Testis (tissue), 5 donors: ENCODE measurements at places on chromosomes 16 and 17. TPM values are rescaled to one million over a fixed set of nuclear protein-coding genes. Genes with fewer than 3 reads are reported as not detected.

DNA sequence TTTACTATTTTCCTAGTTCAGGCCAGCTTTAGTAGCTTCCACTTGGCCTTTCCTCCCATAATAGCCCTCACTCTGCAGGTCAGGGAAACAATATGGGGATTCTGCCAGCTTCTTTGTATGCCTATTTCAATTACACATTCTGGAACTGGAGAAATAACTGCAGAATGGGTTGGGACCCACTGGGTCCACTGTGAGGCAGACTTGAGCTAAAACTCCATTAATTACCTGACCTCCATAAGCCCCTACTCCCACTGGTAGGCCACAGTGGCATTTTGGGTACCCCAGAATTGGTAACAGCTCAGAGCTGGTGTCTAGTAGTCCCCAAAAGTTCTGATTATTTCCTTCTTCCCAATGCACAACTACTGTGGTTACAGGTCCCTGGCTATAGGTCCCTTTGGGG lies 16.7 kb upstream of the TENT4B start:
- DNase-seq, result no peak
- no peaks in the 10 kb centered on the region for H3K27me3 ChIP-seq
- no peak overlapping the region for H3K27ac ChIP-seq
- H3K4me3 ChIP-seq, result no peak overlapping the region

- H3K27me3 ChIP-seq, result no peaks in the 10 kb centered on the region
- H3K4me3 ChIP-seq, result no peak overlapping the region
- no peaks in the 10 kb centered on the region for H3K36me3 ChIP-seq
- peaks cover 6% of the 10 kb centered on the region for H3K4me1 ChIP-seq
Observed at GRCh38 chr16:17327664-17328335, 143.0 kb downstream of the XYLT1 start.

DNA sequence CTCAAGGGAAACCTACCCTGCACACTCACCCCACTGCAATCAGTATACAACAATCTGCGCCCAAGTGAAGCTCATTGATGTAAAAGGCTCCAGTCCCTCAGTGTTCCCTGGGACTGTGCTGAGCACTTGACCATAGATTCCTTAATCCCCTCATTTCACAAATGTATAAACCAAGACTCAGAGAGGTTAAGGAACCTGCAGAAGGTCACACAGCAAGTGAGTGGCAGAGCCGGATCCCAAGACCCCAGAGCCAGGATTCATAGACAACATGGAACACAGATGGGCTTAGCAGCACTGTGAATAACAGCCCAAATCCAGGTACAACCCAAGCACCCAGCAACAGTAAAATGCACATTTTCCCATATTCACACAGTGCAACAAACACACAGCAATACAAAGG lies 225.7 kb downstream of the C16orf78 start:
- no peaks in the 10 kb centered on the region for H3K36me3 ChIP-seq
- no peak overlapping the region for H3K27ac ChIP-seq
- DNase-seq, result no peak
- H3K4me3 ChIP-seq, result no peak overlapping the region
- H3K27me3 ChIP-seq, result no peaks in the 10 kb centered on the region
- H3K4me1 ChIP-seq, result peaks cover 31% of the 10 kb centered on the region

- DNase-seq, result no peak
- no peaks in the 10 kb centered on the region for H3K36me3 ChIP-seq
- no peaks in the 10 kb centered on the region for H3K4me1 ChIP-seq
- H3K27ac ChIP-seq, result no peak overlapping the region
Observed at GRCh38 chr17:61686113-61686512, 95.1 kb upstream of the NACA2 start.

DNA sequence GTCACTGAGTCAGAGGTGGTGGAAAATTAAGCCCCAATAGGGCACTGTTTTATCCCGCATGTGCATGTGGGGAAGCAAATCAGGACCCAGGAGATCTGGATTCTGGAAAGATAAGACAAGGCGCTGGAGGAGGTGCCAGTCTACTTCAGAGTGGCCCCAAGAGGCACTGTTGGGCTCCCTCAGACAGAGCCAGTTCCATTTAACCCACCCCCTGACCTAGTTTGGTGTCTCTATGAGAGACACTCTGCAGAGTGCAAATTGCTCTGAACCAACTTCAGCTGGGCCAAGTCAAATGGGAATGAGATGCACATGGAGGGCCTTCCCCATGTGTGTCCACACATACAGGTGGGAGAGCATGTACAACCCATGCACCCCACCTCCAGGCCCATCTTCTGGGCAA lies 71.1 kb upstream of the MED9 start:
- no peaks in the 10 kb centered on the region for H3K36me3 ChIP-seq
- DNase-seq, result no peak
- no peaks in the 10 kb centered on the region for H3K27me3 ChIP-seq
- H3K4me3 ChIP-seq, result no peak overlapping the region

GRCh38 chr17:30378241-30378824 lies 394 bp upstream of the CPD start:
- H3K4me1 ChIP-seq, result peaks cover 12% of the 10 kb centered on the region
- no peaks in the 10 kb centered on the region for H3K27me3 ChIP-seq
- peak overlapping the region; percentile 90 for H3K4me3 ChIP-seq
- peak overlapping the region; percentile 73 for H3K27ac ChIP-seq
- DNase-seq, result peak; percentile 50
- no peaks in the 10 kb centered on the region for H3K36me3 ChIP-seq

DNA sequence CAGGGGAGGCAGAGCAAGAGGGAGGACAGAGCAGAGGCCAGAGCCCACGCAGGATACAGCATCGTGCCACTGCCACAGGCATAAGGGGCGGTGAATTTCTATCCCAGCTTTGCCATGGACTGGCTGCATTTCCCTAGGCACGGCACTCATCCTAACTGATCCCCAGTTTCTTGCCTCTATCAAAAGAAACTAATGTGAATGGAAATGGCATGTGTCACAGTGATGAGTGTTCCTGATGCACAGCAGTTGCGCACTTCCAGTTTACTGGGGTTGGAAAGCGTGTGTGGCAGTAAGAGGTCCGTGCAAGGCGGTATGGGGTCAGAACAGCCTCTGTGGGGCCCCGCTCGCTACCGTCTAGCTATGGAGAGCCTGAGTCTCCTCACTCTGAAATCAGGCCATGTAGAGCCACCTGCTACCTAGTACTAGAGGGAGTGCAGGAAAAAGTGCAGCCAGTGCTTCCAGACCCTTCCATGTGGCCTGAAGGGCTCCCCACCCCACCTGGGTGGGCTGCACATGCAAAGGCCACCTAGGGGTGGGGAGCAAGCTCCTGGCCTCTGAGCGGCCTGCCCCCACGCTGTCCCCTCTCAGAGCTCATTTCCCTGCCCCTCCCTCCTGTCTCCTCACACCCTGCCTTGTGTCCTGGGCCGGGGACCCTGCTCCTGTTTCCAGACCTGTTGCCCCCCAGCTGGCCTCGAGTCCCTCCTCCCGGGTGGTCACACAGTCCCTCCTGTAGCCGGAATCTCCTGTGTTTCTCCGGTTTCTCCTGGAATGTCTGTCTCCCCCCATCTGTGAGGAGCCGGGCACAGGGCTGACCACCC lies 5.0 kb upstream of the KCNJ18 start:
- no peaks in the 10 kb centered on the region for H3K36me3 ChIP-seq
- no peaks in the 10 kb centered on the region for H3K4me1 ChIP-seq
- H3K4me3 ChIP-seq, result no peak overlapping the region

GRCh38 chr16:80200079-80200478 lies 340.7 kb upstream of the DYNLRB2 start:
- H3K27ac ChIP-seq, result no peak overlapping the region
- no peak overlapping the region for H3K4me3 ChIP-seq
- H3K27me3 ChIP-seq, result no peaks in the 10 kb centered on the region
- no peaks in the 10 kb centered on the region for H3K36me3 ChIP-seq
- DNase-seq, result no peak
- no peaks in the 10 kb centered on the region for H3K4me1 ChIP-seq

DNA sequence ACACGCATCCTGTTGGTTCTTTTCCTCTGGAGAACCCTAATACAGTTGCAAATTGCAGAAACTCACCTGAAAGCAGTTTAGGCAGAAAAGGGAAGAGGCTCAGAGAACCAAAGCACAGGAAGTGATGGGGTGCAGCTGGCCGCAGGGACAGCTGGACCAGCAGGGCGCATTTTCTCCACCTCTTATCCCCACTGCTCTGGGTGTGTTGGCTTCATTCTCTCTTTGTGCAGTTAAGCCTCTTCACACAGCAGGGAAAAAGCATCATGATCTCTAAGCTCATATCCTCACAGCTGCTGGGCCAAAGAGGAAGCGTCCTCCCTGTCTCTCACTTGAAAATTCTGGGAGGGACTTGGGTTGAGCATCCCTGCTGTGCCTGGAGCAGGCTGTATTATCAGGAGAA lies 20.0 kb upstream of the LRRC75A start:
- H3K36me3 ChIP-seq, result no peaks in the 10 kb centered on the region
- no peak overlapping the region for H3K4me3 ChIP-seq
- H3K27me3 ChIP-seq, result no peaks in the 10 kb centered on the region
- H3K27ac ChIP-seq, result no peak overlapping the region
- H3K4me1 ChIP-seq, result peaks cover 12% of the 10 kb centered on the region

DNA sequence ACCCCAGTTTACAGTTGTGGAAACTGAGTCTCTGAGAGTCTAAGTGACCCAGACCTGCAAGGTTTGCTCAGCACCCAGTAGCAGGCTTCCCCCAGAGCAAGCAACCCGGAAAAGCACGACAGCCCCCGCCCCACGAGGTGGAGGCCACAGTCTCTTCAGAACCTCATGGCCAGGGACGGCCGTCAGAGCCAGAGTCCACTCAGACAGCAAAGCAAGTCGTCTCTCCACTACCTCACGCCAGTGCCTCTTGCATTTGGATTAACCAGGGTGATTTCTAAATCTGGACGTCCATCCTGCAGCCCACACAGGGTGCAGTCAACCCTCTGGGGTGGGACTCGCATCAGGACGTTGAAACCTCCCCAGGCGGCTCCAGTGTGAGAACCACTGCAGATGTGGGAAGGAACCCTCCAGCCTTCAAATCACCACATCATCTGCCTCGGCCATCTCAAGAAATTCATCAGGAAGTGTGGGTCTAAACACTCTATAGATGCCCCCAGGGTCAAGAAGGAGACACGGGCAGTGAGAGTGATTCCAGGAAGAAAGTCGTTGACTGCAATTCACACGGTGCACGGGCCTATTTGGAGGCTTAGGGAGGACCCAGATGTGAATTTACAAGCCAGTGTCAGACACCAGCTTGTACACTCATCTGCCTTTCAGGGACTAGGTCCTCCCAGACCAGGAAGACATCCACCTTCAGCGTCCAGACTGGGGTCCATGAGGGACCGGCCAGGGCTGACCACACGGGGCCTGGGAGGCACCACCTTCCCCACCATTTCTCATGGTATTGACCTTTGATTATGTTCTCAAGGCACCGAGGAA lies 20.2 kb upstream of the RBFOX3 start:
- no peaks in the 10 kb centered on the region for H3K4me1 ChIP-seq
- H3K4me3 ChIP-seq, result no peak overlapping the region
- no peaks in the 10 kb centered on the region for H3K27me3 ChIP-seq
- H3K27ac ChIP-seq, result no peak overlapping the region
- no peaks in the 10 kb centered on the region for H3K36me3 ChIP-seq

- peak; percentile 78 for DNase-seq
- no peaks in the 10 kb centered on the region for H3K36me3 ChIP-seq
- H3K4me1 ChIP-seq, result peaks cover 10% of the 10 kb centered on the region
Observed at GRCh38 chr16:3149630-3150345, 15.0 kb downstream of the ZNF213 start.

GRCh38 chr16:19698480-19699465 lies 19.3 kb downstream of the KNOP1 start:
- no peaks in the 10 kb centered on the region for H3K27me3 ChIP-seq
- H3K4me3 ChIP-seq, result no peak overlapping the region
- DNase-seq, result no peak
- H3K27ac ChIP-seq, result peak overlapping the region; percentile 74
- no peaks in the 10 kb centered on the region for H3K36me3 ChIP-seq

- H3K27me3 ChIP-seq, result no peaks in the 10 kb centered on the region
- peaks cover 4% of the 10 kb centered on the region for H3K4me1 ChIP-seq
- no peaks in the 10 kb centered on the region for H3K36me3 ChIP-seq
- H3K4me3 ChIP-seq, result peak overlapping the region; percentile 19
Observed at GRCh38 chr17:35460354-35460851, 11.8 kb upstream of the SLFN13 start.

DNA sequence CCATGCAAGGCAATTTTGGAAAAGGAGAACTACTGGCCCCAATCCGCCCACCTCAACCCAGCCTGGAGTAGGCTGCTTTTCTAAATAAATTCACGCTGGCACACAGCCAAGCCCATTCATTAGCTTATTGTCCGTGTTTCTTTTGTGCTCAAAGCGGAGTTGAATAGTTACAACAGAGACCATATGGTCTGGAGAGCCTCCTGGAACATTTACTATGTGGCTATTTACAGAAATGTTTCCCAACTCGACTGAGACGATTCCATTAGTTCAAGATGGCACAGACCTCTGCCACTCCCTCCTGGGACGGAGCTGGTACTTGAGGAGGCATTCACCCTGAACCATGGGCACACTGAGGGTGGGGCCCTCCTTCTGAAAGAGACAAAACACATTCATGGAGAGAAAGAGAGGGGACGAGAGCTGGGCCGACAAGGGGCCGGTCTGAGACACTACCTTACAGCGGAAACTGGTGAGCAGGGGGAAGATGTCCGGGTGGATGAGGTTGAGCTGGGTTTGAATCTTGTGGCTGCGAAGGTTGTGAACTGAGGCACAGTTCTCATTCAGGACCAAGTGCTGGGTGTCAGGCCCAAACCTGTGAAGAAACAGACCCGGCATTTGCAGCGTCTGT lies 15.7 kb downstream of the ELAC2 start:
- no peaks in the 10 kb centered on the region for H3K27me3 ChIP-seq
- H3K4me3 ChIP-seq, result no peak overlapping the region
- H3K36me3 ChIP-seq, result peaks cover 6% of the 10 kb centered on the region
- no peak overlapping the region for H3K27ac ChIP-seq
- no peak for DNase-seq
- H3K4me1 ChIP-seq, result no peaks in the 10 kb centered on the region

- no peaks in the 10 kb centered on the region for H3K27me3 ChIP-seq
- no peak for DNase-seq
- peaks cover 12% of the 10 kb centered on the region for H3K4me1 ChIP-seq
- no peak overlapping the region for H3K4me3 ChIP-seq
- H3K36me3 ChIP-seq, result no peaks in the 10 kb centered on the region
Observed at GRCh38 chr16:522320-523096, 5.0 kb upstream of the CAPN15 start.

- no peak overlapping the region for H3K27ac ChIP-seq
- no peak overlapping the region for H3K4me3 ChIP-seq
- no peaks in the 10 kb centered on the region for H3K4me1 ChIP-seq
- no peak for DNase-seq
Observed at GRCh38 chr16:57525761-57526160, 10.6 kb downstream of the CCDC102A start.

The MEOX1 gene
- 2.8 TPM for total RNA-seq

The DNAH17 gene
- 38.5 TPM for total RNA-seq

The PIRT gene
- total RNA-seq, result 0.08 TPM

The CDRT15 gene
- total RNA-seq, result 8.1 TPM

The FKBP10 gene
- total RNA-seq, result 36.5 TPM

The PDIA2 gene
- total RNA-seq, result 5.3 TPM

The DNAI2 gene
- total RNA-seq, result 26.9 TPM

The PRAC2 gene
- total RNA-seq, result 2.6 TPM

The NHLRC4 gene
- 4.5 TPM for total RNA-seq

The GNG13 gene
- not detected for total RNA-seq

The ITGA3 gene
- 24.2 TPM for total RNA-seq

The KRTAP4-4 gene
- total RNA-seq, result not detected

The BEAN1 gene
- total RNA-seq, result 4.2 TPM

The DNAH9 gene
- 19.4 TPM for total RNA-seq

The GUCY2D gene
- 1.3 TPM for total RNA-seq

The ADCY7 gene
- total RNA-seq, result 5.9 TPM
